Activated gamma-delta T cell treated with anti-CD3 and anti-CD28 coated beads, Interleukin-2, amount 50 U/mL, for 16 hours (primary cell): ENCODE measurements at places on chromosomes 1 and 21.

GRCh38 chr21:15301014-15301413 is 236.2 kb upstream of the NRIP1 start:
- DNase-seq: no peak

- no peak for DNase-seq
These were observed 204.3 kb upstream of the SNX7 start for GRCh38 chr1:98457248-98457647.

DNA sequence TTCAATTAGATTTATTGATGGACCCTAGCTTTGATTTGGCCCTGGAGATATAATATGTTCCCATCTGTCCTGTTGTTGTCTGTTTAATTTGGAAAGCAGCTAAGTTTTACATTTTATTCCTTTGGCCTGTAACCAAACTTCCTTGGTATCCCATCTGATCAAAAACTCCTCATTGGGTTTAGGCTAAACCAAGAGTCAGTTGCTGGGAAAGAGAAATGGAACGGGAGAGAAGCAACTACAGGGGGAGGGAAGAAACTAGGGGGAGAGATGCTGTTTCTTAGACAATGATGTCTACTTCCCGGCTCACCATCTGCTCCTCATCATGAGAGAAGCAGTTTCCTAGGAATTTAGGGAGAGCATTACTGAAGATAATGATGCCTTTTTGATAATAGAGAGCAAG is 141.8 kb downstream of the SYT2 start:
- DNase-seq: no peak

- no peak for DNase-seq
These were observed 75.2 kb upstream of the GALNT2 start for GRCh38 chr1:229991724-229992333.

GRCh38 chr1:208165659-208166058 is 78.5 kb downstream of the PLXNA2 start:
- no peak for DNase-seq

- DNase-seq: no peak
These were observed 58.1 kb downstream of the SERBP1 start for GRCh38 chr1:67372136-67372535.

- DNase-seq: no peak
These were observed 24.8 kb downstream of the IVNS1ABP start for GRCh38 chr1:185292237-185292636.

DNA sequence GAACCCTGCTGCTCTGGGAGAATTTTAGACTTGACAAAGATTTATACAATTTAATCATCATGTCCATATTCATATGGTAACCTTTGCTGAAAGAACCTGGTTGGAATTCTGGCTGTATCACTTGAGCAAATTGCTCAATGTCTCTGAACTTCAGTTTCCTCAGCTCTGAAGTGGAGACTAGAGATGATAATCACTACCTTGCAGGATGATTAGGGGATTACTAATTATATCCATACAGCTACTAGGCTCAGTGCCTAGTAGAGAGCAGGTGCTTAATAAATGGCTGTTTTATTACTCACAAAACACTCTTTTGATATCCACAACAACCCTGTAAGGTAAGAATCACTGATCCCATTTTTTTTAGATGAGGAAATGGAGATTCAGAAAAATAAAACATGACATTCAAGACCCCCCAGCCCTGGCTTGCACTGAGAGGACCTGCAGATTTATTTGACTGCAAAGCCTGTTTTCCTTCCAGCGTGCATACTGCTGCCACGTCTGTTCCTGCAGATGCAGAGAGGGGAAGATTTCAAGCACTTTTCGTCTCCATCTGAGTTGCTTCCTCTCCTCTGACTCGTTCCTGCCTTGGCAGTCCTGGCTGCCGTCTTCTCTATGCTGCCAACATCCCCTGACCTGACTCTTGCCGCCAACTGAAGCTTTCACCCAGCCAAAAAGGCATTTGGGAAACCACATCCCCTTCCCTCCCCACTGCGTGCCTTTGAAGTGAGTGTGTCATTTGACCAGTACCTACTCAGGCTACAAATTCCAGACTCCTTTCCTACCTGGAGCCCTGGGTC is 203.0 kb downstream of the PLPP3 start:
- no peak for DNase-seq

- no peak for DNase-seq
These were observed 37.2 kb downstream of the EGLN1 start for GRCh38 chr1:231384696-231385415.

DNA sequence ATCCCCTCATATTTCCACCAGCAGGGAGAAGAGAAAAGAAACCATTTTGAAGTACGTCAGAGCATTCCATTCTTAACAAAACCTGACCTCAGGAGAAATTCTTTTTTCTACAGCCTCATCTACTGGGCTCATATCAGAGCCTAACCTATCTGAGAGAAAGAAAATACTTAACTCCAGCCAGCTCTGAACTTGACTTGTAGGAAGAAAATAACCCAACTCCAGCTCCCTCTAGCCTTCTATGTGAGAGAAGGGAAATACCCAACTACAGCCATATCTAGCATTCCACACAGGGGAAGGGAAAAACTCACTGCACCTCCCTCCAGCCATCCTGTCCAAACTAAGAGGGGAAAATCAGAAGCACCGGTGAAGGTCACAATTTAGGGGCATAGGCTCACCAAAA is 57.7 kb downstream of the SPATA6 start:
- DNase-seq: no peak

- DNase-seq: no peak
These were observed 20.3 kb upstream of the CXADR start for GRCh38 chr21:17492415-17493168.

GRCh38 chr1:13813398-13814012 is 113.5 kb downstream of the PRDM2 start:
- DNase-seq: peak; percentile 41

DNA sequence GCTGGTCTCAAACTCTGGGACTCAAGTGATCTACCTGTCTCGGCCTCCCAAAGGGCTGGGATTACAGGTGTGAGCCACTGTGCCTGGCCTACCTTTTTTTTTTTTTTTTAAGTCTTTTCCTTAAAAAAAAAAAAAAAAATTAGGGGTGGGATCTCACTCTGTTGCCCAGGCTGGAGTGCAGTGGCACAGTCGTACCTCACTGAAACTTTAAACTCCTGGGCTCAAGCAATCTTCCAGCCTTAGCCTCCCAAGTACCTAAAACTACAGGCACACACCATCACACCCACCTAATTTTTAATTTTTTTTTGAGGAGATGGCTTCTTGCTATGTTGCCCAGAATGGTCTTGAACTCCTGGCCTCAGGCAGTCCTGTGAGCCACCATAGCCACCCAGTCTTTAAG is 38.5 kb downstream of the RNF2 start:
- DNase-seq: no peak

DNA sequence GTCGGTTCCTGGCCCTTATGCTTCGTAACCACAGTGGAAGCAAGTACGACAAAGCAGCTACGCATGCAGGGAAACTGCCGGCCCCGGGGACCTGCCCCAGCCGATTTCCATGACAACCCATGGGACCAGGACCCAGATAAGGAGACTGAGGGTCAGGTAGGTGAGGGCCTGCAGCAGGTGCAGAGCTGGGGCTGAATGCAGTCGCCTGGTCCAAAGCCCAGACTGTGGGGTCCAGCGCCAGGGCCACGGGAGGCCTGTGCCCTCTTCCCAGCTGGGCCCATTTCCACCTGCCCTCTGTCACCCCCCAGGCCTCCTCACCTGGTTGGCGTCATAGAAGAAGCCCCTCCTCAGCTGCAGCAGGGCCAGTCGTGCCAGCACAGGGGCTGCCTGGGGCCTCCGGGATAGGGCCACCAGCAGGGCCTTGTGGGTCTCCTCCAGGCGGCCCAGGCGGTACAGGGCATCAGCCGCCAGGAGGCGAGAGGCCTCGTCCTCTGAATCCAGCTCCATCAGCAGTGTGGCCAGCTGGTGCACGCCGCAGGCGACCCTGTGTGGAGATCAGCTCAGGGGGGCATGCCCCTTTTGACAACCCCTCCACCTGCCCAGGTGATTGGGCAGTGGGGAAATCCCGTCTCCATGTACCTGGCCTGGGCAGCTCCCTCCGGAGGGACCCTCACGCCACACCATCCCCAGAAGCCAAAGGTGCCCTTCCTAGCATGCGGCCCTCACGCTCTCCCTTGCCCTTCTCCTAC is 14.2 kb downstream of the TTC34 start:
- no peak for DNase-seq

- DNase-seq: no peak
These were observed 597.6 kb downstream of the LMO4 start for GRCh38 chr1:87926131-87926830.
